Spinal cord (tissue), 10 donors: ENCODE measurements at places on chromosomes 3 and 15.

DNA sequence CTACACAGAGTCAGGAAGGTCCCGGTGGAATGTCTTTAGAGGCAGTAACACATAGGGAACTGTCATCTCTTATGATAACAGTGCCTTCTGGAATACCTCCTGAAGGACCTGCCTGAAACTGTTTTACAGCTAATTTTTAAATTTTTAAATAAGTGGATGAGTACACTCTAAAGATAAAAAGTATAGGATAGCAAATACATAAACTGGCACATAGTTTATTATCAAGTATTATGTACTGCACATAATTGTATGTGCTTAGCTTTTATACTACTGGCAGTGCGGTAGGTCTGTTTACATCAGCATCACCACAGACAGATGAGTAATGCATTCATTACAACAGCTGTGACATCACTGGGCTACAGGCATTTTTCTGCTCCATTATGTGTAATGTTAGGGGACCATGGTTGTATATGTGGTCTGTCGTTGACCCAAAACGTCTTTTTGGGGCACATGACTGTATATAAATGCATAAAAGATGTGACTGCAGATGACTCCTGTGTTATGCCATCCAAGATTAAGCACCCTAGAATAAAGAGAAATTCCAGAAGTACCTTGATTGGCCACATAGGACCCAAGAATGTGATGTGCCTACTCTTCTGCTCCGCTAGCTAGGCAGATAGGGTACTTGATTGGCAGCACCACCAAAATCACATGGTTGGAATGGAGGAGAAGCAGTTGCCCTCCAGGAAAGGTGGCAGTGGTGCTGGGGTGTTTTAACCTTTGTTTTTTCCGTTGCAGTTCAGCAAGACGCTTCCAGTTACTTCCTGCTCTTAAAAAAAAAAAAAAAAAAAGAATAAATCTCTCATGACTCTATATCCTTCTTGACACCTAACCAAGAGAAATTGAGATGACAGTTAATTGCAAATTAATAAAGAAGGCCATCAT lies 3.3 kb downstream of the VPS8 start:
- H3K4me1 ChIP-seq, result peaks cover 8% of the 10 kb centered on the region
- H3K27me3 ChIP-seq, result no peaks in the 10 kb centered on the region
- DNase-seq, result no peak
- H3K4me3 ChIP-seq, result no peak overlapping the region
- H3K27ac ChIP-seq, result no peak overlapping the region

DNA sequence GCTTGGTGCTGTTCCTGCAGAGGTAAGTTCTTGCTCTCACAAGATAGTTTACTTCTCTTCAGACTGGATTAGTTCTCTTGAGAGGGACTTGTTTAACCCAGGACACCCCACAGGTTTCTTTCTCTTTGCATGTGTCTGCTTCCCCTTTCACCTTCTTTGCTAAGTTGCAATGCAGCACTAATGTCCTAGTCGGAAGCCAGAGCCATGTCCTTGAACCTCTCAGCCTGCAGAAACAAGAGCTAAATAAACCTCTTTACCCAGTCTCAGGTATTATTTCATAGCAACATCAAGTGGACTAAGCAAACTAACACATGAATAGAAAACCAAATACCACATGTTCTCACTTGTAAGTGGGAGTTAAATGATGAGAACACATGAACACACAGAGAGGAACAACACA lies 915.2 kb downstream of the NSUN3 start:
- DNase-seq, result no peak
- no peaks in the 10 kb centered on the region for H3K36me3 ChIP-seq
- H3K4me1 ChIP-seq, result no peaks in the 10 kb centered on the region
- H3K4me3 ChIP-seq, result no peak overlapping the region
- H3K27me3 ChIP-seq, result no peaks in the 10 kb centered on the region
- no peak overlapping the region for H3K27ac ChIP-seq

DNA sequence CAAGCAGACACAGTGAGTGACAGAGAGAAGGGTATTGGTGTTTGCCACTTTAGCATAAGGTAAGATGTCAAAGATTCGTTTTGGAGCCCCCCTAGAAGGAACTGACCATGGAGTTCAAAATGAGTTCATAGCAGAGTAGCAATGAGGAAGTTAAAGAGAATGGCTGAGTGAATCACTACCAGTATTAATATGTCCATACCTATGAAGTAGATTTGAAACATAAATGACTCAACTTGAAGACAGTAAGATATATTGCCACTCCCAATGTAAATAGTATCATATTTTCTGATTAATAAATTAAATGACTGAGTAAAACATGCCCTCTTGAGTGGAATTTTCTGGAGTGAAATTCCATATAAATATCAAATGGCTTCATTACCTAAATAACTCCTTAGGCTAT lies 675.1 kb downstream of the NLGN1 start:
- H3K4me3 ChIP-seq, result no peak overlapping the region
- H3K4me1 ChIP-seq, result no peaks in the 10 kb centered on the region
- DNase-seq, result no peak
- H3K36me3 ChIP-seq, result no peaks in the 10 kb centered on the region
- no peak overlapping the region for H3K27ac ChIP-seq

DNA sequence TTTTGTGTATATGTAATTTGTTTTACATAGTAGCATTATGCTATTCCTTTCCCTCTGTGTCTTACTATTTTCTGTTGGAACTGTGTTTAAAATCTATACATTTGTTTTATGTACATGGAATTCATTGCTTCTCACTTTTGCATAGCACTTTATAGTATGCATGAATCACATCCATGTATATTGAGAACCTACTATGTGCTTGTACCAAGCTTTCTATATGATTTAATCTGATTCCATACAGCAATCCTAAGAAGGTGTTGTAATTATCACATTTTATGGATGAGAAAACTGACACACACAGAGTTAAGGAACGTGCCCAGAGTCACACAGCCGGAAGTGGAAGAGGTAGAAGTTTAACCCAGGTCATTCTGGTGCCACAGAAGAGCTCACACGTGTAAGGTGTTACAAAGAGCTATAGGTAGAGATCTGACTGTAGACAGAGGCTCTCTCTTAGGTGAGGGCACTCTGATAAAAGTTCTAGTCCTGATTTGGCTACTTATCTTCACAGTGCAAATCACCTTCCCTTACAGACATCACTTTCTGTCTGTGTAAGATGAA lies 3.5 kb upstream of the SMAD3 start:
- peaks cover 19% of the 10 kb centered on the region for H3K4me1 ChIP-seq
- no peak overlapping the region for H3K4me3 ChIP-seq
- DNase-seq, result no peak
- no peak overlapping the region for H3K27ac ChIP-seq
- peaks cover 6% of the 10 kb centered on the region for H3K27me3 ChIP-seq
- H3K36me3 ChIP-seq, result no peaks in the 10 kb centered on the region

- no peak overlapping the region for H3K27ac ChIP-seq
- no peaks in the 10 kb centered on the region for H3K27me3 ChIP-seq
- no peak overlapping the region for H3K4me3 ChIP-seq
- DNase-seq, result no peak
These were observed 51.1 kb downstream of the RARB start for GRCh38 chr3:25478964-25479726.

- no peaks in the 10 kb centered on the region for H3K4me1 ChIP-seq
- peak; percentile 71 for DNase-seq
- H3K4me3 ChIP-seq, result no peak overlapping the region
- no peak overlapping the region for H3K27ac ChIP-seq
These were observed 494.1 kb downstream of the ZNF385D start for GRCh38 chr3:21256932-21257331.

DNA sequence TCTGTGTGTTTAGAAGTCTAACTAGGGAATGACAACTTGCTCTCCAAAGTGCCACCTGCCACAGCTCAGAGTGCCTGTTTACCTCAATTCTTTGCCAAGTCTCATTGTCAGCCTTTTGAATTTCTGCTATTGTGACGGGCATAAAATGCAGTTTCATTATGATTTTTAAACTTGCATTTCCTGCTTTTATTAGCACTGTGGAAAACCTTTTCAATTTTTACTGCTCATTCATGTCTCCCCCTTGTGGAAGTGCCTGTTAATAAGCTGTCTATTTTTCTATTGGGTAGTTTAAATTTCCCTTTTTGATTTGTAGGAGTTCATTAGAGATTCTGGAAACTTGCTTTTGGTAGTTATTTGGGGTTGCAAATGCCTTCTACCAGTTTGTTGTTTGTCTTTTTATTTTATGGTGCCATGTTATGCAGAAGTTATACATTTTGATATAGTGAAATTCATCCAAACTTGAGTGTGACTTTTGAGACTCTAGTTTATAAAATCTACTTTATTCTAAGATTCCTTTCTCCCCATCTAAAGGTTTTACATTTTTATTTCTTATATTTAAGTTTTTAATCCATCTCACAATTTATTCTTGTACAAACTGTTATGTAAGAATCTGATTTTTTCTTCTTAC lies 53.9 kb upstream of the FRMD4B start:
- H3K27ac ChIP-seq, result no peak overlapping the region
- H3K4me1 ChIP-seq, result peaks cover 5% of the 10 kb centered on the region
- no peak overlapping the region for H3K4me3 ChIP-seq

GRCh38 chr3:107752202-107752990 lies 229.6 kb downstream of the BBX start:
- no peaks in the 10 kb centered on the region for H3K36me3 ChIP-seq
- H3K4me3 ChIP-seq, result no peak overlapping the region
- DNase-seq, result no peak
- H3K27me3 ChIP-seq, result no peaks in the 10 kb centered on the region

DNA sequence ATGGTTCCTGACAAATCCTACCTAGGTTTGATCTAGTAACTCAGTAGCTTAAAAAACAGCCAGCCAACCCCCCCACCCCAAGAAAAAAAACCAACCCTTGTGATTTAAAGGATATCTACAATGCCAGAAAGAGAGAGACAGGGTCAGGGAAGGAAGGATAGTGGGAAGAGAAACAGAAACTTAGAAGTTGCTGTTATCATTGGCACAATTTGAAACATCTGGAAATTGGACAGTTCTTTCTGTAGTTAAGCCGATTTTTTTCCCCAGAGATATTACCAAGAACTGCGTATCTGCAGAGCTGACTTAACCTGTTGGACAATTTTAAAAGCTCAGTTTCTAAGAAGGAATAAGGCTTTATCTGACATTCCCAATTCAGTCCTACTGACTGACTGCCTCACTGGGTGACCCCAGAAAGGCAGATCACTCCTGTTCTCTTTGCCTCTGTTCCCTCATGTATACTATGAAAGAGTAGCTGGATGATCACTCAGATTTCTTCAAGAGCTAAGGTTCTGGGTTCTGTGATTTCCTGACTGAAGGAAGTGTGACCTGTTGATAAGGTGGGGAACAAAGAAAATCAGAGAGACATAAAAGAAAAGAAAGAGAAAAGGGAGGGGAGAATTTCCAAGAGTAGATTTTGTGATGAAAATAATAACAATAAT lies 128.3 kb downstream of the MAP2K5 start:
- no peak for DNase-seq
- H3K36me3 ChIP-seq, result no peaks in the 10 kb centered on the region
- no peak overlapping the region for H3K27ac ChIP-seq
- no peaks in the 10 kb centered on the region for H3K27me3 ChIP-seq
- no peaks in the 10 kb centered on the region for H3K4me1 ChIP-seq

DNA sequence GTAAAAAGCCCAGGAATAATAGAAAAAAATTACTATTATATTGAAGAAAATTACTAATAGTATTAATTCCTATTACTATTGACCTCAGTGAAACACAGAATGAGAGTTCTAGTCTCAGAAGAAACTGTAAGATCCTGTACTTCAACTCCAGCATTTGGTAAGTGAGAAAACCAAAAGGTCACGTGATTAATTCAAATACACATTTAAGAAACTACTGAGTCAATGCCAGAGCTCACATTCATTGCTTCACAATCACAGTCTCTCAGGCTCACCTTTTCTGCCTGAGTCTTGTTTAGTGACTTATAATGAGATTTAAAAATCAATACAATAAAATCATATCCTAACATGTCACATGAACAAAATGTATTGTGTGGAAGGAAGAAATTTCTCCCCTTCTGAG lies 556.1 kb downstream of the FGF12 start:
- no peaks in the 10 kb centered on the region for H3K36me3 ChIP-seq
- no peak overlapping the region for H3K27ac ChIP-seq
- DNase-seq, result no peak
- H3K4me3 ChIP-seq, result no peak overlapping the region
- H3K27me3 ChIP-seq, result no peaks in the 10 kb centered on the region

DNA sequence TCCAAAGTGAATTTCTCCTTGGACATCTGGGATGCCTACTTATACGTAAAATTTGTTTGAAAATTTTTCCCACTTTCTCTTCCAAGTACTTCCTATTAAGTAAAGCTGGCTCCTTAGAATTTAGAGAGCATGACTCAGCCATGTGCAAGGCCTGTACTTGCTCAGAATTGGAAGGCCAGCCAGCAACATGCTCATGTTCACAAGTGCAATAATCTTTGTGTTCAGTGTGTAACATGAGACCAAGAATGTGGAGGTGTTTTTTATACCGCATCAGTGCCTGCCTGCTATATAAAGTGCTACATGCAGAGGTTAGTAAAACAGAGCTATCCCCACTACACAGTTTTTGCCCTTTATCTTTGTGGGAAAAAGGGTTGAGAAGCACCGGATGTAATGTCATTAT lies 151.9 kb upstream of the FEZF2 start:
- H3K27ac ChIP-seq, result no peak overlapping the region
- H3K4me1 ChIP-seq, result no peaks in the 10 kb centered on the region
- DNase-seq, result no peak
- H3K36me3 ChIP-seq, result no peaks in the 10 kb centered on the region
- H3K4me3 ChIP-seq, result no peak overlapping the region

- H3K36me3 ChIP-seq, result peaks cover 11% of the 10 kb centered on the region
- no peak overlapping the region for H3K4me3 ChIP-seq
- DNase-seq, result no peak
These were observed 316.6 kb downstream of the NTRK3 start for GRCh38 chr15:87939848-87940457.

DNA sequence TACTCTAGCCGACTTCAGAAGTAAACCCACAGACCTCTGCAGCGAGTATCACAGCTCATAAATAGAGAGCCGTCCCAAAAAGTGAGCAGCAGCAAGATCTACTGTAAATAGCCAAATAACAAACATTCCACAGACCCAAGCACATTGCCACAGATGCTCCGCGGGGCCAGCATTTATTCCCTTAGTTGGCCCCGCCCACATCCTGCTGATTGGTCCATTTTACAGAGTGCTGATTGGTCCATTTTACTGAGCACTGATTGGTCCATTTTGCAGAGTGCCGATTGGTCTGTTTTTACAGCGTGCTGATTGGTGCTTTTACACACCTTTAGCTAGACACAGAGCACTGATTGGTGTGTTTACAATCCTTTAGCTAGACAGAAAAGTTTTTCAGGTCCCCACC lies 17.3 kb upstream of the GABRB3 start:
- no peak overlapping the region for H3K4me3 ChIP-seq
- no peaks in the 10 kb centered on the region for H3K27me3 ChIP-seq
- H3K27ac ChIP-seq, result no peak overlapping the region
- H3K36me3 ChIP-seq, result no peaks in the 10 kb centered on the region
- no peaks in the 10 kb centered on the region for H3K4me1 ChIP-seq
- no peak for DNase-seq

- DNase-seq, result no peak
- no peak overlapping the region for H3K4me3 ChIP-seq
- no peak overlapping the region for H3K27ac ChIP-seq
- H3K4me1 ChIP-seq, result no peaks in the 10 kb centered on the region
- H3K27me3 ChIP-seq, result no peaks in the 10 kb centered on the region
These were observed 26.4 kb upstream of the MYZAP start for GRCh38 chr15:57565311-57565710.

GRCh38 chr3:58485801-58486435 lies 6.0 kb upstream of the KCTD6 start:
- H3K36me3 ChIP-seq, result no peaks in the 10 kb centered on the region
- H3K27ac ChIP-seq, result no peak overlapping the region
- H3K27me3 ChIP-seq, result no peaks in the 10 kb centered on the region
- no peak overlapping the region for H3K4me3 ChIP-seq
- no peak for DNase-seq
- H3K4me1 ChIP-seq, result peaks cover 8% of the 10 kb centered on the region

GRCh38 chr3:146093896-146094295 lies 67.1 kb downstream of the PLOD2 start:
- H3K36me3 ChIP-seq, result no peaks in the 10 kb centered on the region
- no peak overlapping the region for H3K27ac ChIP-seq
- no peak for DNase-seq
- no peak overlapping the region for H3K4me3 ChIP-seq
